BE2C (cell line): ENCODE measurements at places on chromosomes 12 and 14.

DNA sequence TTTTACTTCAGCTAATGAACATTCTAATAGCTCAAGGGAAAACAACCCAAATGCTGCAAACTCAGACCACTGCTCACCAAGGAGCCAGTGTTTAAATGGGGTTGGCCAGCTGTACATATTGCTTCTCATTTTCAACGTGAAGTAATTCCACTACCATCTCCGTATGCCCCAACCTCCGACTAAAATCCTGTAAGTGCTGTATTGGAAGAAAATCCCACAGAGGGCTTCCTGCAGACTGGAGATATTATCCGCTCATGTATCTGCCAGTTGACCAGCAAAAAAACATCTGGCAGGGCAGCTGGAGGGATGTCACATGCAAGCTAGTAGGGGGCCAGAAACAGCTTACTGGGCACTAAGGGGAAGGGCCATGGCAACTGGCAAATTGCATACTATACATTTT lies 485.0 kb downstream of the SNAPC1 start:
- DNase-seq, result no peak

DNA sequence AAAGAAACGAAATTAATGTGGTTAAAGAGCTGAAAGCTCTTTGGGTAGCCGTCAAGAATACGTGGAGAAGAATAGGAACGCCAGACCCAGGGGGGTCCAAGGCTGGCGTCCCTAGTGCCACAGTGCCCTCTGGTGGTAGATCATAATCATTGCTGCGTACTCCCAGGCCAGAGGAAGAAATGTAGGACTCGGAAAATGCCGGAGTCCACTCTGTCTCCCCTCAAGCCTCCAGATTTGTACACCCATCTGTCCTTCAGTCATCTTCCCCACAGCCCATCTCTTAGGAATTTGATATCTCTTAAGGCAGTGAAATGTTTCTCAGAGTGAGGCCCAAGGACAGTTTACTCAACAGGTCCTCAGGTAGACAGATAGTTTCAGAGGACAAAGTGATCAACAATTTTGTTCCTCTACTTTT lies 25.4 kb upstream of the PLEKHG6 start:
- DNase-seq, result peak; percentile 67

DNA sequence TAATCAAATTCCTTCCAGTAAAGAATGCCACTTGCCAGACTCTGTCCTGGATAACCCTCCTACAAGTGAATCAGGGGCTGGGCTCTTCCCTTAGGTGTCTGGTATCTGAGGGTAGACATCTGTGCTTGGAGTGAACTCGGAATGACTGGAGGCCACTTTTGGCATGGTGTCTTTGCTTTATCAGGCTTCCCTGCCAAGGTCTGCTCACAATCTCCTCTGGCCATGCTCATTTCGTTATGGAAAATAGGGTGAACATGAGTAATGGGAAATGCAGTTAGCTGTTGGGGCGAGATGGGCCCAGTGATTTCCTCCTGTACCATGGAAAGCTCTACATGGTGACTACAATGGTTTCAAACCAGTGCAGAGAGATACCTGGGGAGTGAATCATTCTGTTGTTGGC lies 212.9 kb downstream of the NRXN3 start:
- no peak for DNase-seq

GRCh38 chr12:88062474-88062873 lies 33.3 kb upstream of the C12orf50 start:
- DNase-seq, result no peak

DNA sequence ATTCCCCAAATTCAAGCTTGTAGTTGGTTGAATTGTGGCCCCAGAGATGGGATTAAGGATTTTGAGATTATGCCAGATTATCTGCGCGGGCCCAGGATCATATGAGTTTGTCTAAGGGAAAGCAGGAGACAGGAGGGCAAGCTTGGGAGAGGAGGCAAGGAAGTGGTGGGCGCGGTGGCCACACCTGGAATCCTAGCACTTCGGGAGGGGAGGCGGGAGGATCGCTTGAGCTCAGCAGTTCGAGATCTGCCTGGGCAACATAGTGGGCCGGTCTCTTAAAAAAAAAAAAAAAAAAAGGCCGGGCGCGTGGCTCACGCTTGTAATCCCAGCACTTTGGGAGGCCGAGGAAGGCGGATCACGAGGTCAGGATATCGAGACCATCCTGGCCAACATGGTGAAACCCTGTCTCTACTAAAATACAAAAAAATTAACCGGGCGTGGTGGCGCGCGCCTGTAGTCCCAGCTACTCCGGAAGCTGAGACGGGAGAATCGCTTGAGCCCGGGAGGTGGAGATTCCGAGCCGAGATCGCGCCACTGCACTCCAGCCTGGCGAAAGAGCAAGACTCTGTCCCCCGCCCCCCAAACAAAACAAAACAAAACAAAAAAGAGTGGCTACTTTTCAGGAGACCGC lies 881 bp upstream of the PUS1 start:
- no peak for DNase-seq

GRCh38 chr14:74713395-74713735 lies 421 bp downstream of the FCF1 start:
- DNase-seq, result no peak

- peak; percentile 27 for DNase-seq
Measured at GRCh38 chr12:93094988-93095737, 166.1 kb upstream of the EEA1 start.
